GM04504 (cell line): ENCODE measurements at places on chromosomes 16 and 17.
A peak's percentile ranks its signal among the peaks of the same experiment; 100 is the strongest.

DNA sequence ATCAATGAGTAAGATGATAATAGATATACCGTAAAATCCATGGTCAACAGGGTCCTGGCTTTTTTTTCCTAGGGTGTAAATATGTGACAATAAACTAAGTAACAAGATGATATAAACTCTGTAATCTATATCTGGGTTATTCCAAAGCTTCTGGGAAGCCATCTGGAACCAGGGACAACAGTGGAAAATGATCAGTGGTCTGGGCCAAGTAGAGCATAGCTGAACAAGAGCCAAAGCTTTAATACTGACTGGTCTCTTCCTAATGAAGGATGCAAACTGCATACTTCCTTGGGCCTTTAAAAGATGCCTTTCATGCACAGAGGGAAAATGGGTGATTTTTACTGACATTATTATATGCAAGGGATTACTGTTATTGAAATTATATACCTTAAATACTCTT, 8.9 kb downstream of the CA10 start:
- DNase-seq = no peak

DNA sequence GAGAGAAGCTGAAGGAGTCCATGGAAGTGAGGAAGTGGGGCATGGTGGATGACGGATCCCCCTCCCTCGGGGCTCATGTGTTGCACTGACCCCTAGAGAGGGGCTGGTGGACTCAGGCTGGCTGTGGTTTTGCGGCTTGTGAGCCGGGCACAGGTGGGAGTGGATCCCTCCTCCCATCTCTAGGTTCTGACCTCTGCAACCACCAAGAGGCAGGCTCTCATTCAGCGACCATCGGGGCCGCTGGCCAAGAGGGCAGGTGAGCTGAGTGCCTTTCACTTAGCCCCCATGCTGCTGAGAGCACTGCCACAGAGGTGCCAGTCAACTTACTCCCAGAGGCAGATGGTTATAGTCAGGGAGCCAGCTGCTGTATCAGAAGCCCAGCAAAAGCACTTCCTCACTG, 67.3 kb downstream of the SCNN1B start:
- no peak for DNase-seq

GRCh38 chr17:38798614-38799500, 499 bp downstream of the PIP4K2B start:
- DNase-seq = no peak

DNA sequence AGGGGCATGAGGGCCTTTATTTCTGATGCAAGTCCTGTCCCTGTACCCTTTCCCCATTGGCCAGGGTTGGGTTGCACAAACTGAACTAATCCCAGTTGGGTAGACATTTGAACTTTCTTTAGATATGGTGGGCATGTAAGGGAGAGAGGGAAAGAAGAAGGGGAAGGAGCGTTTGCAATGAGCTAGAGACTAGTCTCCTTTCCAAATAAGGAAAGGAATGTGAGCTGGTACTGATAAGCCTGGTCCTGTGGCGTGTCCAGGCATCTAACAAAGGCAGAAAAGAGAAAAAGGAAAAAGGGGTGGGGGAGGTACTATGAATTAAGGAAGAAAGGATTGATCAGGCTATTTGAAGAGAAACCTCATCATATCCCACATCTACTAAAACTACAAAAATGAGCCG, 20.3 kb downstream of the CHMP6 start:
- no peak for DNase-seq

DNA sequence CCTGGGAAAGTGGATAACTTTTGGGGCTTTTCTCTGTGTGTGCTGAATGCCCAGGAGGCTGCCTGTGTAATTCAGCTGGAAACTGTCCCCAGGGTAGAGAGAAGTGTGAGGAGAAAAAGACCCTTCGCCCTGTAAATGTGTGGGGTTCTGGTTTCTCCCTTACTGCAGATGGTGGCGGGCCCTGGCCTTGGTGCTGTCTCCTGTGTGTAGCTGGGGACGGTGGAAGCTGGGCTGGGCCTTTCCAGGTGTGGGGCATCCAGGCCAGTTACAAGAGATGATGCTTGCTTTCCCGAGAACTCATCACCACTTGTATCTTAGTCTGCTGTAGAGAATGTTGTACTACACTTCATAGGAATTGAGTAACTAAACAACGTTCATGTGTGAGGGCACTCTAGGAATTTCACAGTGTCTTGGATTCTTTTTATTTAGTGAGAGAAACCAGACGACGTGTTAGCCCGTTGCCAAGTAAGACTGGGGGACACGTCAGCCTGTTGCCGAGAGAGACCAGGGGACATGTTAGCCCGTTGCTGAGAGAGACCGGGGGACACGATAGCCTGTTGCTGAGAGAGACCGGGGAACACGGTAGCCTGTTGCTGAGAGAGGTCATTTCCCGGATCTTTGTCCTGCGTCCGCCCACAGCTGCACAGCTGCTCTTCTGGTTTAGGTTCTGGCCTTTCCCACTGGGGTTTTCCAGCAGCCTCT, 43.1 kb downstream of the TBCD start:
- DNase-seq = no peak

GRCh38 chr16:6341981-6342380, 990.7 kb upstream of the RBFOX1 start:
- no peak for DNase-seq

DNA sequence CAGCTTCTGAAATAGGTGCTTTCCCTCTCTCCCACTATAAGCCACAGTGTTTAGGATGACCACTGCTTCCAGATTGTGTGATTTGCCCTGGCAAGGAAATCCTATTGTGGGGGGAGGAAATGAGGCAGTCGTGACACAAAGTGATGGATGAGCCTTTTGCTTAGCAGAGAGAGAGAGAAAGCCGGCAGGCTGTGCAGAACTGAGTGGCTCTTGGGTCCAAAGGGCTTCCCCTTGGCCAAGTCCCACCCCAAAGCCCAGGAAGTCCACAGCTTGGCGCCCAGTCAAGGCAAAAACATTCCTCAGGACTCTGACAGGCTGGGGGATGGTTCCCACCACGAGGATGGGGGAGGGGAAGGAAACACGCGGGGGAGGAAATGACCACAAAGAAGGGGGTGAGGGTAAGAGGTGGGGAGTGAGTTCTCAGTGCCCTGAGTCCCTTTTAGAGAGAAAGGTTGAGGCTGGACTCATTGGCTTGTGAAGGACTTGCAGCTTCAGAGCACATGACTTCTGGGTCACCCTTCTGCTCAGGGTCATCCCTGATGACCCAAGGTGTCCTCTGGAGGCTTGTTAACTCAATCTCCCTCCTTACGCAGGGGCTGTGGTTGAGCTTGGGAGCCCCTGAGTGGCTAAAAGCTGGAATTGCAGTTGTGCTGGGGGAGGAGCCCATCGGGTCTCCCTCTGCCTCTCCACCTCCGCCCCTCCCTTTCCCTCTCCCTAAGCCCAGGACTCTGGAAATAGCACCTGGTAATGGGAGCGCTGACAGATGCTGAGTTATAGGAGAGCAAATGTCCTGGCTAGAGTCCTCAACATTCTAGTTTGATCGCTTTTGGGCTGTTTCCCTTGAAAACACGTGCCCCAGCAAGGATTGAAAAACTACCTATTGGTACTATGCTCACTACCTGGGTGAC, 10.3 kb upstream of the MSL1 start:
- DNase-seq = peak; percentile 94

DNA sequence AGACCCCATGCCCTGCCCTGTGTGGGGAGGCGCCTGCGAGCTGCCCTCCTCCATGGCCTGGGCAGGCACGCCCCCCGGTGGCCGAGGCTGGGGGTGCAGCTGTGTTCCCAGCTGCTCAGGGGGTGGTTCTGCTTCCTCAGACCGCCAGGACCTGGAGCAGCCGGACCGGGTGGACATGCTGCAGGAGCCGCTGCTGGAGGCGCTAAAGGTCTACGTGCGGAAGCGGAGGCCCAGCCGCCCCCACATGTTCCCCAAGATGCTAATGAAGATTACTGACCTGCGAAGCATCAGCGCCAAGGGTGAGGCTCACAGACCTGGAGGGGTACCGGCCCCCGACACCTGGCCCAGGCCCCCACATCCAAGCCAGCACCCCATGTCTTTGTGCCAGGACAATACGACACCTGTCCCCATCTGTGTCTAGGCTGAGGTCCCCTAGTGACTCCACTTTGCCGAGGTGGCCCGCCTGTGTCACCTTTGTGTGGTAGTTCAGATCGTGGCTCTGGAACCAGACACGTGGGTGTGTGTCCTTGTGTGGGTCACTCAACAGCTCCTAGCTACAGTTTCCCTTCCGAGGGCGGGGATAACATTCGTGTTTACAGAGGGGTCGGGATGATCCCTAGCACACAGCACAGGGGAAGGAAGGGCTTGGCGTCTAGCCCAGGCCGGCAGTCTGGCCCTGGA, 9.3 kb downstream of the GJD3 start:
- DNase-seq = no peak

DNA sequence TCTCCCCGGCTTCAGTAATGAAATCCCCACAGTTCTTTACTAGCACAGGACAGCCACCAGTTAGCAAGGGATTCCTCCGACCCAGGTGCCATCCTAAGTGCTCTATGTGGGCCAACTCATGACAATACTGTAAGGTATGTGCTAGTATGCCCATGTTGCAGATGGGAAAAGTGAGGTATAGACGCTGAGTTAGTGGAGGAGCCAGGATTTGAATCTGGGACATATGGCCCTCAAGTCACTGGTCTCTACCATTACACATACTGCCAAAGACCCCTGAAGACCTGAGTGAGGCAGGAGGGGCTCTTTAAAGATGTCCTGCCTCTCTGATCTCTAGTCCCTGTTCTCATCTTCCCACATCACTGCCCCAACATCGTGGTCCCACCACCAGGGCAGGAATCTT, 36.2 kb upstream of the MRPS23 start:
- no peak for DNase-seq

DNA sequence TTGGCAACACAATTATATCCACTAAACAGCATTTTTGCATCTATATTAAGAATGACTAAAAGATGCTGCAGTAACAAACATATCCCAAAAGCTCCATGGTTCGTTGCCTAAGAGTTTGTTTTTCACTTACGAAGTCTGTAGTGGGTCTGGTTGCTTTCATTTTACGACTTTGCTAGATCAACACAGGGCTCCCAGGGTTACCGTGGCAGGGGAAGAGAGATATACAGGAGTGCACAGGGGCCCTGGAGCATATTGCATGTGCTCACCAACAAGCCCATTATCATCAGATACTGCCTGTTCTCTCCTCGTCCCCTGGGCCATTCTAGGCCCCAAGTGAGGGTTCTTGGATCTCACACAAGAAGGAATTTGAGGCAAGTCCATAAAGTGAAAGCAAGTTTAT, 3.1 kb upstream of the MMP2 start:
- DNase-seq = no peak

DNA sequence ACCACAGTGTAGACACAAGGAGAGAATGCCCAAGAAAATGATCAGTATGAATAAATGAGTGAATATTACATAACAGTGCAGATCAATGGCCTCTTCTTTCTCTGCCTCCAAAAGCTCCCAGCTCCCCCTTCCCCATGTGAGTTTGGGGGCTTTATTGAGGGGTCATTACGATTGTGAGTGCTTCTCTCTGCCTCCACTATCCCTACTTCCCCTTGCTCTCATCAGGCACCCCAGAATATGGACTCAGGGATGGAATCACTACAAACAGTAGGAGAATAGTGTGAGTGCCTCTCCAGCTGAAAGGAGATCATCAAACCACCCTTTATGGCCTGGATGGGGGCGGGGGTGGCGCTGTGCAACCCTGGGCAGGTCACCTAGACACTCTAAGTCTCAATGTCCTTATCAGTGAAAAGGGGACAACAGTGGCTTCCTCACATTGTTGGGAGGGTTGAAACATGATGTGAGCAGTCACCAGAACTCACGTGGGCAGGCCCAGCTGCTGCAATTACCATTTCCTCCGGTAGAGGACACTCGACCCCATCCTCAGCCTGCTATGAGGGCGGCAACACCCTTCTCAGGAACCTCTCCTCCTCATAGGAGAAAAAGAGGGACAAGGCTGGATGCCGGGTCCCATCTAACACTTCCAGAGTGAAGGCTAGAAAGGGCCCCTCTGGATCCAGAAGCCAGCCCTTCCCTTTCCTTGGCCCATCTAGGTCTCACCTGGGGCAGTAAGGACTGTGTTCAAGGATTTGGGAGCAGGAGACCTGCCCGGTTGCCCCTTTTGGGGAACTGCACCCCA, 2.1 kb upstream of the EPOP start:
- peak; percentile 59 for DNase-seq

GRCh38 chr17:82457073-82457928, 1.2 kb upstream of the NARF start:
- DNase-seq = no peak

DNA sequence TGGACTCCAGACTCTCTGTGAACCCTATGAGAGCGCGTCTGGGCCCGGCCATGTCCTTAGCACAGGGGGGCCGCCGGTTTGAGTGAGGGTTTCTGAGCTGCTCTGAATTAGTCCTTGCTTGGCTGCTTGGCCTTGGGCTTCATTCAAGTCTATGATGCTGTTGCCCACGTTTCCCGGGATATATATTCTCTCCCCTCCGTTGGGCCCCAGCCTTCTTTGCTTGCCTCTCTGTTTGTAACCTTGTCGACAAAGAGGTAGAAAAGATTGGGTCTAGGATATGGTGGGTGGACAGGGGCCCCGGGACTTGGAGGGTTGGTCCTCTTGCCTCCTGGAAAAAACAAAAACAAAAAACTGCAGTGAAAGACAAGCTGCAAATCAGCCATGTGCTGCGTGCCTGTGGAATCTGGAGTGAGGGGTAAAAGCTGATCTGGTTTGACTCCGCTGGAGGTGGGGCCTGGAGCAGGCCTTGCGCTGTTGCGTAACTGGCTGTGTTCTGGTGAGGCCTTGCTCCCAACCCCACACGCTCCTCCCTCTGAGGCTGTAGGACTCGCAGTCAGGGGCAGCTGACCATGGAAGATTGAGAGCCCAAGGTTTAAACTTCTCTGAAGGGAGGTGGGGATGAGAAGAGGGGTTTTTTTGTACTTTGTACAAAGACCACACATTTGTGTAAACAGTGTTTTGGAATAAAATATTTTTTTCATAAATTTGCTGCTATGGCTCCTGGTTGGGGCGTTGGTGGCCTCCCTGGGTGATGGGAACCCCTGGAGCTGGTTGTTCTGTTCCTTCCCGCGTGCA, 23.1 kb downstream of the STAT5A start:
- DNase-seq = peak; percentile 79

GRCh38 chr16:61182391-61182790, 853.8 kb downstream of the CDH8 start:
- no peak for DNase-seq

- no peak for DNase-seq
These were observed 17.0 kb downstream of the ACSF3 start for GRCh38 chr16:89110641-89111040.

GRCh38 chr17:55648086-55648485, 74.6 kb downstream of the TMEM100 start:
- no peak for DNase-seq

- DNase-seq = no peak
These were observed 29.0 kb downstream of the GLG1 start for GRCh38 chr16:74577882-74578366.

DNA sequence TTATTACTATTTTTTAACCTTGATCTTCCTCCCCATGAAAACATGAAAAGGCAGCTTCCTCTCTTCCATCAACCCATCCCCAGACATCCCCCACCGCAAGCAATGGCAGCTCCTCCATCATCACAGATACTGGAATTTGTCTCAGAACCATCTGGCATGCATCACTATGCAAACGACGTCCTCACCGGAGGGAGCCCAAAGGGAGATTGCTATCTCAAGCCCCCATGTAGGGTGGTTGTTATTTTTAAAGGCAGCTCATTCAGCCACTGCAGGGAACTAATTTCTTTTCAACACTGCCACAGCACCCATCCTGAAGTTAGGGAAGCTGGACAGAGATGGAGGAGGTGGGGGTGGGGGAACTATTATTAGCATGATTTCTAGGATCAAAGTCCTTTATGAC, 222.5 kb downstream of the FOXL1 start:
- DNase-seq = no peak

- no peak for DNase-seq
These were observed 53.9 kb upstream of the CRISPLD2 start for GRCh38 chr16:84765616-84766580.
